ENCODE measurements at places on chromosomes 3 and 15.
A peak's percentile ranks its signal among the peaks of the same experiment; 100 is the strongest.

GRCh38 chr15:40323953-40324937, 753 bp downstream of the INAFM2 start:
- DNase-seq, result no peak

GRCh38 chr3:138154534-138154933, 20.2 kb downstream of the DBR1 start:
- no peak for DNase-seq

- no peak for DNase-seq
Measured at GRCh38 chr3:161049683-161050248, 55.4 kb downstream of the B3GALNT1 start.

DNA sequence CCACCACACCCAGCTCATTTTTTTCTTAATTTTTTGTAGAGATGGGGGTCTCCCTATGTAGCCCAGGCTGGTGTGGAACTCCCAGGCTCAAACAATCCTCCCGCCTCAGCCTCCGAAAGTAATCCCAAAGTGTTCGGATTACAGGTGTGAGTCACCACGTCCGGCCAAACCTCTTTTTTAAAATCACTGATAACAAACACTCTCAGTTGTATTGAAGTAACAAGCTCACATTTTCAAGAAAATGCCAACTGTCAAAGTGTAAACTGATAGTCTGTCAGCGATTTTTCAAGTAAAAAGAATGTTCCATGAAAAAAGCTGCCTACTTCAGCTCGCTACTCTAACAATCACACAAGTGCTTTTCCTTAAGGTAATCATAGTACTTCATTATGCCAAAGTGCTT, 33.4 kb downstream of the UBXN7 start:
- DNase-seq, result no peak

- DNase-seq, result no peak
Measured at GRCh38 chr3:64084640-64085039, 61.3 kb upstream of the PSMD6 start.

DNA sequence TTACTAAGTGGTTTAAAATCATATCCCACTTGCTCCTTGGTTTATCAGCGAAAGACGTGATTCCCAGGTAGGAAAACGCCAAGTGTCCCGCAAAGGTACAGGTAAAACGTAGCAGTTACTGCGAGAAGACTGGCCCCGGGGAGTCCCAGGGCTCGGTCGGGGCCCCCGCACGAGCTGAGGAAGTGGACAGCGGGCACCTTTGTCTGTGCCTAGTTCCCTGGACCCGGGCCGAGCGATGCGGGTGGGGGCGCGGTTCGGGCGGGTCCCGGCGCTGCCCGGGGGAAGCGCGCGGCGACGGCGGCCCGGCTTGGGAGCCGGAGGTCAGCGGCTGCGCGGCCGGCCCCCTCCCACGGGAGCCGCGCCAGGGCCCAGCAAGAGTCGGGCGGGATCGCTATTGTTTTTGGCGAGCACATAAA, 864 bp upstream of the NEO1 start:
- peak; percentile 47 for DNase-seq
